ENCODE measurements at places on chromosomes 13 and 19.

DNA sequence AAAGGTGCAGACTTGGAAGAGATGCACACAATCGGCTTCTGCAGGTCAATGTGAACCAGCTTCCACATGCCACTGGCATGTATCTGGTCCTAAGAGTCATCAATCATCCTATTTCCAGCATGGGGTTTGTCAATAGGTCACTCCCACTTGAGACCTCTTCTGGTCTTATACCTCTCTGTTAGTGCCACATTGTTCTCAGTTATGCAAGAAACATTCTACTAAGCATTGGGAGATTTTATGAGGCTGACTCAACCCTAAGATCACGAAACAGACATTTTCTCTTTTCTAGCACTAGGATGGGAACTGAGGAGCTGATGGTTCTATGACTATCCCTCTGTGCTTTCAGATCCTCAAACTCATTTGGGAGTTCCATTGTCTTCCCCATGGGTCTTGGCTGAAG, 581.5 kb upstream of the KLF12 start:
- DNase-seq = no peak

DNA sequence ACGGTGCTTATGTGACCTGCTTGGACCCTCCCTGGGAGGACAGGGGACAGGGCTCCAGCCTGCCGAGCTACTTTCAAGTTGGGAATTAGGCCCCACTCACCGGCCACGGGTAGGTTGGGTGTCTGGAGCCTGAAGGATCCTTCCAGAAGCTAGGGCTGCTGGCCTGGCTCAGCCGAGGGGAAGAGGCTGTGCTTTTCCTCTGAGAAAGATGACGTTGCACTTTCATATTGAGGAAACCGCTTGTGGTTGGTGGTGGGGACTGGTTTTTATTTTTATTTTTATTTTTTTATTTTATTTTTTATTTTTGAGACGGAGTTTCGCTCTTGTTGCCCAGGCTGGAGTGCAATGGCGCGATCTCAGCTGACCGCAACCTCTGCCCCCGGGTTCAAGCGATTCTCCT, at the start of gene TMEM150B:
TSS of gene TMEM150B (minus strand) at position 170 of the 400 bp plus-strand sequence. CDS start 4,305 bp downstream, outside the sequence.
- no peak for DNase-seq

DNA sequence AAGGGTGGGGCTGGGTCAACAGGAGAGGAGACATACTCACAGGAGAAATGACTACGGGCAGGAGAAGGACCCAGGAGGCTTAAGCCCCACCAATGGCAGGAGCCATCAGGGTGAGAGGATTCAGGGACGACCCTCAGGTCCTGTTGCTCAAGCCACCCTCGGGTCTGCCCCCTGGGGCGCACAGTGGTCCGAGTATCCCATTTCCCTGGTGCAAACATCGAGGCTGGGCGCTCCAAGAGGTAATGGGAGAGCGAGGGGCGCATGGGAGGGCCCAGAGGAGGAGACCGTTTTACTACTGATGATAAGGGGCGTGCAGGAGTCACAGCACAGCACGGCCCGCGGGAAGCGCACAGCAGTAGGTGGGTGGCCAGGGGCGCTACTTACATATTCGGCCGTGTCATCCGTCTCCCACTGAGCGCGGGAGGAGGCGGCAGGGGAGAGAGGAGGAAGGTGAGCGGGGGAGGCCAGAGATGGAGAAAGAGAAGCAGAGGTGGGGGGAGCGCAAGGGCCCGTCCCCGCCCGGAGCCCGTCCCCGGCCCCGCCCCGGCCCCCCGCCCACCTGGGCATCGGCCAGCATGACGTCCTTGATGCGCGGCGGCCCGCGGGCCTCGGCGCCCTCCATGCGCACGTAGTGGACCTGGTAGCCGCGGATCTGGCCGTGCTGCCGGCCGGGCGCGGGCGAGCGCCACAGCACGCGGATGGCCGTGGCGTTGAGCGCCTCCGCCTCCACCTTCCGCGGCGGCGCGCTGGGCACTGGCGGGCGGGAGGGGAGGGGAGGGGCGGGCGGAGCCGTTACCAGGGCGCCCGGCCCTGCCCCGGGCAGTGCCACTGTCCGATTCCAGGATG, 111.5 kb downstream of the PTPRS start:
- DNase-seq = no peak

DNA sequence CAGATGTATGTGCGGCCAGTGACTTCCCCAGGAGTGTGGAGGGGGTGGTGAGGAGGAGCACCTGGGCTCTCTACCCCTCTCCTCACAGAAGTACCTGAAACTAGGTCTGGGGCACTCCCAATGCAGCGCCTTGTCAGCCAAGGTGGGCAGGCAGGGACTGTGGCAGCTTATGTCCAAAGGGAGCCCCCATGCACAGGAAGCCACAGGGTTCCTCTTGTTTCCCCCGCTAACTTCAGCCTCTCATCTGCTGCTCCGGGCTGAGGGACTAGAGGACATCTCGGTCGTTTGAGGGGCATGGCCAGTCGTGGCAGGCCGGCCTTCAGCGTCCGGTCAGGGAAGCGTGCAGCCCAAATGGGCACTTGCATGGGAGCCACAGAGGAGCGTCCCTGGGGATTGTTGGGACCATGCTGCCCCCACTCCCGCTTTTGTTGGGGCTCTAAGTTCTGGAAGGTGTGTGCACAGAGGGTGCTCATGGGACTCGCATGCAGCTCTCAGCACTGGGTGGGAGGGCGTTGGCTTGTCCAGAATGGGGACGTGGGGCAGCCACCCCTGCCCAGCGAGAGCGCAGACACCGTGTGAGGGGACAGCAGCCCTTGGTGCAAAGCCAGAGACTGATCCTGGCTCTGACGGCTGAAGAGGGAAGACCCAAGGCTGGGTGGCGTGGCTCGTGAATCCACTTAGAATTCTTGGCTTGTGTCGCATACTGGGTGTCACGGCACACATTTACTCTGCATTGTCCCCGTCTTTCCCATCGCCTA, 16.6 kb upstream of the NPAS1 start:
- DNase-seq = no peak

- no peak for DNase-seq
Measured at GRCh38 chr13:30429721-30430694, 7.7 kb downstream of the UBE2L5 start.

GRCh38 chr19:28437390-28438346, 775.3 kb downstream of the UQCRFS1 start:
- no peak for DNase-seq

GRCh38 chr13:35926859-35927530, 204.2 kb downstream of the DCLK1 start:
- DNase-seq = no peak

GRCh38 chr13:26423629-26424028, 133.9 kb upstream of the WASF3 start:
- DNase-seq = no peak

All from putamen (tissue), 1 donor.